Nucleus accumbens (tissue), 56 donors: ENCODE measurements at places on chromosomes 11 and 22.
A peak's percentile ranks its signal among the peaks of the same experiment; 100 is the strongest.

- DNase-seq, result peak; percentile 85
Measured at GRCh38 chr11:65422633-65423515, at the start of gene NEAT1. Gene NEAT1 (plus strand): TSS chr11:65422798.

- DNase-seq, result no peak
Measured at GRCh38 chr11:68329978-68330699, 17.7 kb downstream of the LRP5 start.

GRCh38 chr22:38881464-38881871 lies 9.5 kb upstream of the CBX6 start:
- peak; percentile 28 for DNase-seq

GRCh38 chr11:3094223-3094824 lies 37.1 kb upstream of the CARS1 start:
- no peak for DNase-seq

- DNase-seq, result no peak
Measured at GRCh38 chr22:48750282-48750681, 1077.4 kb downstream of the BRD1 start.

GRCh38 chr11:126345759-126346585 lies 9.5 kb upstream of the ST3GAL4 start:
- no peak for DNase-seq

GRCh38 chr22:38938221-38938620 lies 19.2 kb upstream of the APOBEC3A start:
- no peak for DNase-seq

- DNase-seq, result no peak
Measured at GRCh38 chr11:26106726-26107125, 225.2 kb upstream of the ANO3 start.

GRCh38 chr11:120547811-120548681 lies 36.5 kb downstream of the GRIK4 start:
- peak; percentile 18 for DNase-seq

DNA sequence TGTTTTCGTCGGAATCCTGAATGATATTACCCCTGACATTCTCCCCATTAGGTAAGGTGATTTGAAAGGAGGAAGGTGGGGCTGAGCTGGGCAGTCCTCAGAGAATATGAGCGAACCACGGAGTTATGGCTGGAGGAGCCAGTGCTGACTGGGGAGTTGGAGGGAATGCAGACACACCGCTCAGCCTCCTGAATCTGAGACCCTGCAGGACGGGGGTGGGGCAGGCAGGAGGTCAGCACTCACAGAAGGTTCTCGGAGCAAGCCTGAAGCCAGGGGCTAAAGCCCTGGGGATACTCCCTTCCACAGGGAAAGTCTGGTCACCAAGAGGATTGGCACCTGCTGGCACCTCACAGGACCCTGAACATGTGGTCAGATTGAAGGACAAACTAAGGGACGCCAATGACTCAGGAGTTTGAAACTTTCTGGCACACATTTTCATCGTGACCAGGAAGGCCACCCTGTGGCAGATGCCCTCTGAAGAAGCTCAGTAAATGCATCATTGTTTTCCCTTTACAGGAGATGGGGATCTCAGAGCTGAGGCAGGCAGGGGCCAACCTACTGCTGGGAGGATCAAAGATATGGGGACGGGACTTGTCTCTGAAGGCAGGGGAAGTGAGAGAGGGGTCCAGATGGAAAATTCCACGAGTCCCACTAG lies 26.9 kb upstream of the FCHSD2 start:
- no peak for DNase-seq

DNA sequence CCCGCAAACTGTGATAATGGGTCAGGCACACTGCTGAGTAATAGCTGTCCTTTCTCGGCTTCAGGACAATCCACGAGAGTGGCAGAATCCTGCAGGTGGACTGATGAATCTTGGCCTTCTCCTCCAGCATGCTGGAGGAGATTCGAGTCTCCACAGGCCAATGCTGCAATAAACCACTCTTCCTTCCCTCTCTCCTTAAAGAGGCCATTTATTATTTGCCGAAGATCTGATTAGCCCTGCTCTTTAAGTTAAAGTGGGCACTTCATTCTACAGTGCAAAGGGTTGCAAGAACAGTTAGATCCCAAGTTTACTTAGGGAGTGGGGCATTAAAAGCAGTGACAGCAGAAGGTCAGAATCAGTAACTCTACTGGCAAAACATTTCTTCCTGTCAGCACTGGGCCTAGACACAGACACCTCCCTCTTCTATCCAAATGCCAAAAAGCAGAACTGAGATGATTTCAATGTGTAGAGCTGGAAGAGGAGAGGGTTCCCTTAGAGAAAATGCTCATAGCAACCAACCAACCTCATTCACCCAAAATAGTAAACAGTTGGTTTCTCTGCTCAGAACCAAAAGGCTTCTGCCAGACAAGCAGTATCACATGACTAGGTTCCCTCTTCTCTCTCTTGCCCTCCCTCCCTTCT lies 121.7 kb downstream of the SGSM3 start:
- DNase-seq, result peak; percentile 25

DNA sequence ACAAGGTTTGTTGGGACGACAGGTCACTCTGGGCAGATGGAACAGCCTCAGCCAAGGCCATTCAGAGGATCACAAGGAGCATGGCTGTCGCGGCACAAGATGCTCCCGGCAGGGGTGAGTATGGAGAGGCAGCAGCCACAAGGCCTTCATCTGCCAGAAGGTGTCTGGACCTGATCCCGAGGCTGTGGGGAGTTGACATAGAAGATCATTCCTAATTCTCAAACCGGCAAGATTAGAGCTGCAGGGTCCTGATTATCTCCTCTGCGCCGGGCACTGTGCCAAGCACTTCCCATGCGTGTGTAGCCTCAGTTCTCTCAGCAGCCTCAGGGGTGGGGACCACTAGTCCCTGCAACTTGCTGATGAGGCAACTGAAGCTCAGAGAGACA lies 32.3 kb upstream of the RFPL3 start:
- no peak for DNase-seq

- DNase-seq, result no peak
Measured at GRCh38 chr11:28730889-28731288, 622.7 kb downstream of the METTL15 start.

DNA sequence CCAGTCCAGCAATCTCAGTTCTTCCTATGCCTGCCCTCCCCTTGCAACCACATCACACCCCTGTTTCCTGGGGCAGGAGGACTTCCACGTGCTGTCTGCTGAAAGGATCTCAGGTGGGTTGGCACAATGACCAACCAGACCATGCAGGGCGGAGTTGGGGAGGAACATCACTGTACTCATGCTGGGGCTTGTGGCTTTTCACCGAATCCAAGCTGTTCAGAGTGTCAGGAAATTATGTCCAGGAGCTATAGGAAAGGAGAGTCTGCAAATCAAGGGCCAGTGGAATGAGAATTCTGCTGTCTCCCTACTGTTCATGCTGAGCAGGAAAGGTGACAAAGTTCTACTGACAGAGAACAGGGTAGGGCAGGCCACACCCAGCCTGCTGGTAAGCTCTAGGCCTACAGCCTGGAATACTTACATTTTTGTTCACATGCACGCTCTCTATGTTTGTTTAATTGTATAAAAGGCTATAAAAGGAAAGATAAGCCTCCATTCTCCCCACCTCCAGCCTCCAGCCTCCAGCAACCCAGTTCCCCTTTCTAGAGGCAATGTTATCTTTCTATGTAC lies 1.7 kb upstream of the PLAAT2 start:
- DNase-seq, result no peak

DNA sequence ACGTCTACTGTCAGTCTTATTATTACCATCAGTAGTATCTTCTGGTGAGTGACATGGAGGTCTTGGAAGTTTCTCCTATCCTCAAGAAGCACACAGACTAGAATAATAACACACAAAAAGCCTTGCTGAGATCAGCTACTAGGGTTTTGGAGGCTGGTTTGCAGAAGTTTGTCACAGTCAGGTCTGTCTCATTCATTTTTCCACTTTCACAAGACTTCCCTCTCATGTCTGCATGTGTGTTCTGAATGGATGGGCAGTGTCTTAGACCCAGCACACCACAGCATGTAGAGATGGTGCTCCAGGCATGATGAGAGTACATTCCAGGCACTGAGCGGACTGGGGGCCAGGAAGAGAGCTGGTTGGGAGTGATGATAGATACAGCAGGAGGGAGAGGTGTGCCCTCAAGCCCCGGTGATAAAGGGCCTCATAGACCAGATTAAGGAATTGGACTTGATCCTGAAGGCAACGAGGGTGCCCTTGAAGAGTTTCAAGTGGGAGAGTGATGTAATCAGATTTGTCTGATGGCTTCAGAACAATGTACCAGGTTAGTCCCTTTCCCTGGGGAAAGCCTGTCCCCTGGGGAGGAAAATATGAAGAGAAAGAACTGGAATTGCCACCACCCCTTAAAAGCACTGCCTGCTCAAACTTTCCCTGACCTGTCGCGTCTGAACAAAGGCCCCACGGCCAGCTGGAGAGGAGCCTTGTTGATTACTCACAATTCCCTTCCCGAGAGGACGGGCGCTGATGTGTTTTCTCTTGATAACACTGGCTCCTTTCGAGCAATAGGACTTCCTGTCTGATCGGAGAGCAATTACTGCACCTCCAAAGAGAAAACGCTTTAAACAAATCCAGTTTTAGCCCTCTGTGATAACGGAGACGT lies 45.1 kb upstream of the LMO2 start:
- no peak for DNase-seq

- DNase-seq, result no peak
Measured at GRCh38 chr11:46237248-46238077, 40.0 kb upstream of the CREB3L1 start.

- no peak for DNase-seq
Measured at GRCh38 chr11:1387961-1388762, 1.6 kb upstream of the BRSK2 start.

DNA sequence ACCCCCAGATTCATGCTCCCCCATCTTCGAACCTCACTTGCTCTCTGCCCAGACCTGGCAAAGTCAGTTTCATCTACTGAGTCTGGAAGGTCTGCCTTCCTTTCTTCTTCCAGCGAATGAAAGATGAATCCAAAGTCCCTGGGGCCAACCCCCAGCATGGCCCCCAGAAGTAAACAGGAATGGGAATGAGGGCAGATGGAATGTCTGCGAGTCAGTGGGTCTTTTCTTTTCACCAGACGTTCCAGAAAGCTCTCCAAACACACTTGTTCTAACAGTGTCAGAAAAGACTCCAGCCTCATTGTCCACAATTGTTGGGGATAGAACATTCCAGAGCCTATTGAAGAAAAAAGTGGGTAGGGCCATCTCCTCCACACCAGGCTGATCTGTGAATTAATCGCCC lies 28.6 kb downstream of the RIBC2 start:
- no peak for DNase-seq

GRCh38 chr11:95282291-95282751 lies 51.3 kb upstream of the SESN3 start:
- DNase-seq, result no peak

DNA sequence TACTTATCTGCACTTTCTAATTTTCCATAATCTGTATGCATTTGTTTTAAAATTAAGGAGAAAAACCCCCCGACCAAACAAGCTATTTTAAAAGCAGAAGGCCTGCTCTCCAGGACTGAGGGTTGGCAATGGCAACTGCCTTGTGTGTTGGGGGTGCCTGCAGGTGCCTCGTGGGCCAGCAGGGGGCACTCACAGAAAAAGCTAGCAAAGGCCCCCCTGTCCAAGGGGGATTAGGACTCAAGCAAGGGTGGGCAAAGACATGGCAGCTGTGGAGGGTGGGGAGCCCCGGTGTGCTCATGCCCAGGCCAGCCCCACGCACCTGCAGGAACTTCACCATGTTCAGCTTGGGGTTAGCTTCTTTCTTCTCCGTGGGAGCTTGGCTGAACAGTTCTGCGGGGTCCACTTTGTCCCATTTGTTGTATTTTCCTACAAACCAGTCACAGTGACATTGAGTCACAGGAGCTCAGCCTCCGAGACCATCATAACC lies 10.3 kb downstream of the TOP3B start:
- no peak for DNase-seq

- no peak for DNase-seq
Measured at GRCh38 chr22:45541382-45541979, 38.8 kb downstream of the FBLN1 start.

- DNase-seq, result no peak
Measured at GRCh38 chr22:45502215-45503049, at the start of gene FBLN1. Gene FBLN1 (plus strand): TSS chr22:45502883. CDS start chr22:45502986, 103 bp downstream.

DNA sequence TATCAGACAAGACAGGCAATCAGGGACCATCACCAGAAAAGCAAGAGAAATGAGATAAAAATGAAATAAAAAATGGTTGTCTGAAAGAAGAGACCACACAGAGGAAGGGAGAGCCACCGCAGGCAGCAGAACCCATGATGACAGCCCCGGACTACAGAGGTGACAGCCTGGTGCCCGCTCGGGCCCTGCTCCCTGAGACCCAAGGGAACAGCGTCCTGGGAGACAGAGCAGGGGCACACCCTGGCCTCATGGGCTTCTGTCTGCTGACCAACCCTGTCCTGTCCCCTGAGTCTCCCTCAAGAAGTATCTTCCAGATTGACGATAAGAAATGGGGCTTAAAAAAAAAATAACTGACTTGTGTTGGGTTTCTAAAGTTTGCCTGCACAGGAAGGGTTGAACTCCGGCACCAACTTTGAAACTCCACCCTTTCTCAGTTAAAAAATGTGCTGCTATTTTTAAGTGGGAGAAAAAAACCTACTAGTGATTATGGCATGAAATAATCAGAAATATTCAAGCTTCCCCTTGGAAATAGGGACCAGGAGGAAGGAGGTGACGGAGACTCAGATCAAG lies 70.1 kb upstream of the TTLL12 start:
- no peak for DNase-seq

DNA sequence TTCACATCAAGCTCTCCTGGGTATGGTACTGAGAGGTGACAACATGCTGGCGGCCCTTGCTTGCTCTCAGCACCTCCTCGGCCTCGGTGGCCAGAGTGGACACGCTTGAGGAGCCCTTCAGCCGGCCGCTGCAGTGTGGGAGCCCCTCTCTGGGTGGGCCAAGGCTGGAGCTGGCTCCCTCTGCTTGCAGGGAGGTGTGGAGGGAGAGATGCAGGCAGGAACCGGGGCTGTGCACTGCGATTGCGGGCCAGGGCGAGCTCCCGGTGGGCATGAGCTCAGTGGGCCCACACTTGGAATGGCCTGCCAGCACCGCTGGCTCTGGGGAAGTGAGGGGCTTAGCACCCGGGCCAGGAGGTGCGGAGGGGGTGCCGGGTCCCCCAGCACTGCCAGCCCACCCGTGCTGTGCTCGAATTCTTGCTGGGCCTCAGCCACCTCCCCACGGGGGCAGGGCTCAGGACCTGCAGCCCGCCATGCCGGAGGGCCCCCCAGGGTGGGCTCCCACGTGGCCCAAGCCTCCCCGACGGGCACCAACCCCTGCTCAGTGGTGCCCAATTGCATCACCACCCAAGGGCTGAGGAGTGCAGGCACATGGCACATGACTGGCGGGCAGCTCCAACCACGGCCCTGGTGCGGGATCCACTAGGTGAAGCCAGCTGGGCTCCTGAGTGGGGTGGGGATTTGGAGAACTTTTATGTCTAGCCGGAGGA lies 106.2 kb downstream of the RAB38 start:
- no peak for DNase-seq

DNA sequence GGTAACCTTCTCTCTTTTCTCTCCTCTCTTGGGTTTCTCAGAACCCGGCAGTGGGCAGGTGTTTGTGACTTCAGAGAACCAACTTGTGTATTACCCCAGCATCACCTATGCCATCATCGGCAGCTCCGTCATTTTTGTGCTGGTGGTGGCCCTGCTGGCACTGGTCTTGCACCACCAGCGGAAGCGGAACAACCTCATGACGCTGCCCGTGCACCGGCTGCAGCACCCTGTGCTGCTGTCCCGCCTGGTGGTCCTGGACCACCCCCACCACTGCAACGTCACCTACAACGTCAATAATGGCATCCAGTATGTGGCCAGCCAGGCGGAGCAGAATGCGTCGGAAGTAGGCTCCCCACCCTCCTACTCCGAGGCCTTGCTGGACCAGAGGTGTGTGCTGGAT lies 62.2 kb downstream of the COMMD9 start:
- DNase-seq, result no peak
